ENCODE measurements at places on chromosomes 6 and 20.

DNA sequence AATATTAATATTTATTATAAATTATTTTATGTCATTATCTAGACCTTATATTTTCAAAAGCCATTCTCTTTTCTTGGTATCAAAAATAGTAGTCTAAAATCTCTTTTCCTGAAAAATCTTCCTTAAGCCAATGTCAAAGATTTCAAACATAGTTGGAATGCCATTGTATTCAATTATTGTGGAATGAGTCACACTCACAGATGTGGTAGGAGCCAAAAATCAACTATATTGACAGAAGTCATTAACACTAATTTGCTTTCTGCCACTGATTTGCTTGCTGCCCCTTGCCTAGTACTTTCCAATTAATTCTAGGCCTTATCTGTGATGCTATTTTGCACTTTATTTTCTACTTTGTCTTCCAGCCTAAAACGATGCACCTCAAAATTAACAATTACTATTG lies 1326.3 kb upstream of the GJE1 start:
- no peak overlapping the region for H3K4me3 ChIP-seq
- H3K27me3 ChIP-seq: no peaks in the 10 kb centered on the region
- no peaks in the 10 kb centered on the region for H3K36me3 ChIP-seq
- no peaks in the 10 kb centered on the region for H3K4me1 ChIP-seq
- DNase-seq: no peak
- no peak overlapping the region for H3K27ac ChIP-seq

GRCh38 chr6:130326496-130326895 lies 39.3 kb upstream of the TMEM200A start:
- H3K4me3 ChIP-seq: no peak overlapping the region
- H3K36me3 ChIP-seq: no peaks in the 10 kb centered on the region
- no peak for DNase-seq
- peaks cover 3% of the 10 kb centered on the region for H3K27me3 ChIP-seq
- H3K27ac ChIP-seq: no peak overlapping the region
- H3K4me1 ChIP-seq: no peaks in the 10 kb centered on the region

DNA sequence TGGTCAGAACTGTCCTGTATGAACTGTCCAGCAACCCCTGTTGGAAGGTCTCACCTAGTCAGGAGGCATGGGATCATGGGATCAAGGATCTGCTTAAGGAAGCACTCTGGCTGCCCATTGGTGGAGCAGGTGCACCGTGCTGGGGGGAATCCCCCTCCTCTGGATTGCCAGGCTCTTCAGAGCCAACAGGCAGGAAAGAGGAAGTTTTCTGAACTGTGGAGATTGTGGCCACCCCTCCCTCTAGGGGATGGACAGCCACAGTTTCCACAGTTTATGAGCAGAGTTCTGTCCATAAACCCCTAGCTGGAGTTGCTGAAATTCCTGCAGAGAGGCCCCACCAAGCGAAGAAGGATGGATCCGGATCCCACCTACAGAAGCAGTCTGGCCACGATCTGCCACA lies 13.0 kb upstream of the HLA-DQB1 start:
- H3K4me1 ChIP-seq: no peaks in the 10 kb centered on the region
- H3K27me3 ChIP-seq: no peaks in the 10 kb centered on the region
- no peak for DNase-seq
- no peaks in the 10 kb centered on the region for H3K36me3 ChIP-seq
- no peak overlapping the region for H3K27ac ChIP-seq

GRCh38 chr6:161354956-161355355 lies 81.1 kb upstream of the AGPAT4 start:
- H3K36me3 ChIP-seq: no peaks in the 10 kb centered on the region
- no peaks in the 10 kb centered on the region for H3K27me3 ChIP-seq
- no peak overlapping the region for H3K4me3 ChIP-seq
- H3K27ac ChIP-seq: no peak overlapping the region

GRCh38 chr6:100665041-100665380 lies 200.3 kb upstream of the SIM1 start:
- no peaks in the 10 kb centered on the region for H3K27me3 ChIP-seq
- H3K4me1 ChIP-seq: no peaks in the 10 kb centered on the region
- H3K4me3 ChIP-seq: no peak overlapping the region
- H3K36me3 ChIP-seq: peaks cover 4% of the 10 kb centered on the region

- no peak for DNase-seq
- no peaks in the 10 kb centered on the region for H3K27me3 ChIP-seq
- H3K4me1 ChIP-seq: no peaks in the 10 kb centered on the region
- H3K27ac ChIP-seq: no peak overlapping the region
- no peak overlapping the region for H3K4me3 ChIP-seq
- no peaks in the 10 kb centered on the region for H3K36me3 ChIP-seq
Observed at GRCh38 chr6:98056955-98057354, 773.9 kb upstream of the MMS22L start.

Measured in CD4-positive, CD25-positive, alpha-beta regulatory T cell (primary cell).